T-helper 17 cell (primary cell): ENCODE measurements at places on chromosomes 5 and 9.

DNA sequence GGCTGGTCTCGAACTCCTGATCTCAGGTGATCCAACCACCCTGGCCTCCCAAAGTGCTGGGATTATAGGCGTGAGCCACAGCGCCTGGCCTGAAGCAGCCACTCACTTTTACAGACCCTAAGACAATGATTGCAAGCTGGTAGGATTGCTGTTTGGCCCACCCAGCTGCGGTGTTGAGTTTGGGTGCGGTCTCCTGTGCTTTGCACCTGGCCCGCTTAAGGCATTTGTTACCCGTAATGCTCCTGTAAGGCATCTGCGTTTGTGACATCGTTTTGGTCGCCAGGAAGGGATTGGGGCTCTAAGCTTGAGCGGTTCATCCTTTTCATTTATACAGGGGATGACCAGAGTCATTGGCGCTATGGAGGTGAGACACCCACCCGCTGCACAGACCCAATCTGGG, 1.5 kb downstream of the CA9 start:
- H3K4me1 ChIP-seq, result peaks cover 18% of the 10 kb centered on the region
- H3K27ac ChIP-seq, result no peak overlapping the region
- DNase-seq, result no peak

DNA sequence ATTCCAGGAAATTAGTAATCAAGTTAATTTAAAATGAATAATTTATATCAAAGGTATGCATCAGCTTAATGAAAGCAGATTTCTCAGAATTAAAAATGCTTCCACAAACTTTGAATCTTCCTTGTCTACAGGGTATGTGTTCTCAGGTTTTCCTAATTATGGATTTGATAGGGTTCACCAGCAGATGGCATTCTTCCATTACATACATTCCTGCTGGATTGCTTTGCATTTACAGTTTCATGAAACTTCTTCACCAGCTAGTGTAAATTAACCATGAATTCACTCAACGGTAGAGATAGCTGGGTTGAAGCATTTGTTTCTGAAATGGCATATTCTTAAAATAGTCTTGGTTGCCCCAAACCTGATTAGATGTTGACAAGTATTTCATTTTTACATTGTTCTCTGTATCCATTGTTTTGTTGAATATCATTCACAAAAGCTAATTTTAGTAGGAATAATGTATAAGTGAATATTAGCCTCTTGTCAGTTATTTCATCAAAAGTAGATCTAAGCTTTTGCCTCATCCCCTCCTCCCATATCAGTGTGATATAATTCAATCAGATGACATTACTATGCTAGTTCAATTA, 68.7 kb upstream of the WDR41 start:
- H3K36me3 ChIP-seq, result no peaks in the 10 kb centered on the region
- no peak overlapping the region for H3K27ac ChIP-seq
- DNase-seq, result no peak
- H3K27me3 ChIP-seq, result peaks cover 7% of the 10 kb centered on the region
- H3K4me1 ChIP-seq, result no peaks in the 10 kb centered on the region

GRCh38 chr5:983238-983524, 25.4 kb upstream of the NKD2 start:
- H3K36me3 ChIP-seq, result peaks cover 2% of the 10 kb centered on the region
- no peak overlapping the region for H3K27ac ChIP-seq
- no peak overlapping the region for H3K4me3 ChIP-seq

DNA sequence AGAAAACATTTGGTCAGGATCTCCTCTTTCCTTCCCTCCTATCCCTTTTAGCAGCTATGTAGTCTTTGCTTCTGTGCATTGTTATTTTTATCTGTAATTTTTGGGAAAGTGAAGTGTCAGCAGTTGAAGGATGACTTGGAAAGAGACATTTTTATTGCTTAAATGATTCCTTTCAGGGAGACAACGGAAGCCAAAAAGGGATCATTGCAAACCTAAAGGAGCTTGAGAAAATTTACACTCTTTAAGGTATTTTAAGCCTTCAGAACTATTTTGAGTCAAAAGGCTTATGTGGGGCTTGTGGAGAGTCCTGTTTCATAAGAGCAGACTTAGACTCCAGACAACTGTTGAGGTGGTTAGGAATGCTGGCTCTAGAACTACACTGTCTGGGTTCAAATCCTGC, 281.6 kb downstream of the KIF4B start:
- H3K4me1 ChIP-seq, result no peaks in the 10 kb centered on the region
- no peak for DNase-seq
- H3K4me3 ChIP-seq, result no peak overlapping the region

DNA sequence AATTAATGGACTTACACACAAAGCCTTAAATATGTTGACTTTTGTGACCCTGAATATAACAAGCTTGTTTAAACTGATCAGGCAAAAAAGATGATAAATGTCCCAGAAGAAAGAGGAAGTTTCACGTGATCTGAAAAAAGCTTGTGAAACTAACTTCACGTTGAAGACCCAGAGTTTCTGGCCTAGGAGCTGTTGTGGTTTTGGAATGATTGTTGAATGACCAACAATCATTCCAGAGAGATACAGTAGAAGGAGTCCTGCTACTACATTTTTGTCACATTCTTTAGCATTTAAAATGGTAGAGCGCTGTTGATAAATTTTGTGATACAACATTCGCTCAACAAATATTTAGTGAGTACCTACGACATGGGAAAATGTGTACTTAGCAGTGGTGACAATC, 143.1 kb upstream of the FBN2 start:
- no peak for DNase-seq
- no peaks in the 10 kb centered on the region for H3K36me3 ChIP-seq
- H3K27me3 ChIP-seq, result peaks cover 10% of the 10 kb centered on the region

DNA sequence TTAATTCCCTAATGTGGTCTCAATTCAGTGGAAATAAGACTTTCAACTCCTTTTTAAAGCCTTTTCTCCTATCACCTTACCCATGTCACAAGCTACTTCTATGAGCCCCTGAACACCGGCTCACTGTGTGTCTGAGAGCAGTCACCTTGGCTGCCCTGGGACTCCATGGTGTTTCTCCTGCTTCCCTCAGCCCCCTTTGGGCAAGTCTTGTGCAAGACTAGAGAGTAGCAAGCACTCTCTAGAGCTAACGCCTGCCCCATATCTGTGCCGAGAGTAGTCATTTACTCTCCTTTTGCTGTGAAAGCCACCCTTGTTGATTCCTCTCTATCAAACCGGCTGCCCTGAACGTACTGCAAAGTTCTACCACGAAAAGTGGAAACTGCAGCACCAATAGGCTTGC, 77.9 kb upstream of the DAB2 start:
- no peak overlapping the region for H3K4me3 ChIP-seq
- H3K27me3 ChIP-seq, result peaks cover 59% of the 10 kb centered on the region

GRCh38 chr5:31495336-31495735, 36.6 kb downstream of the DROSHA start:
- H3K27ac ChIP-seq, result peak overlapping the region; percentile 60
- H3K4me1 ChIP-seq, result peaks cover 6% of the 10 kb centered on the region

GRCh38 chr9:114690308-114690707, 8.3 kb upstream of the TEX48 start:
- peak overlapping the region; percentile 93 for H3K27ac ChIP-seq
- peaks cover 2% of the 10 kb centered on the region for H3K36me3 ChIP-seq
- H3K27me3 ChIP-seq, result no peaks in the 10 kb centered on the region

GRCh38 chr9:132200706-132201105, 38.8 kb downstream of the NTNG2 start:
- peaks cover 2% of the 10 kb centered on the region for H3K36me3 ChIP-seq
- no peak overlapping the region for H3K4me3 ChIP-seq
- peaks cover 33% of the 10 kb centered on the region for H3K27me3 ChIP-seq
- no peak overlapping the region for H3K27ac ChIP-seq
- no peaks in the 10 kb centered on the region for H3K4me1 ChIP-seq

GRCh38 chr9:135791431-135792267, 89.7 kb downstream of the KCNT1 start:
- no peak overlapping the region for H3K27ac ChIP-seq
- no peak overlapping the region for H3K4me3 ChIP-seq
- no peaks in the 10 kb centered on the region for H3K36me3 ChIP-seq

DNA sequence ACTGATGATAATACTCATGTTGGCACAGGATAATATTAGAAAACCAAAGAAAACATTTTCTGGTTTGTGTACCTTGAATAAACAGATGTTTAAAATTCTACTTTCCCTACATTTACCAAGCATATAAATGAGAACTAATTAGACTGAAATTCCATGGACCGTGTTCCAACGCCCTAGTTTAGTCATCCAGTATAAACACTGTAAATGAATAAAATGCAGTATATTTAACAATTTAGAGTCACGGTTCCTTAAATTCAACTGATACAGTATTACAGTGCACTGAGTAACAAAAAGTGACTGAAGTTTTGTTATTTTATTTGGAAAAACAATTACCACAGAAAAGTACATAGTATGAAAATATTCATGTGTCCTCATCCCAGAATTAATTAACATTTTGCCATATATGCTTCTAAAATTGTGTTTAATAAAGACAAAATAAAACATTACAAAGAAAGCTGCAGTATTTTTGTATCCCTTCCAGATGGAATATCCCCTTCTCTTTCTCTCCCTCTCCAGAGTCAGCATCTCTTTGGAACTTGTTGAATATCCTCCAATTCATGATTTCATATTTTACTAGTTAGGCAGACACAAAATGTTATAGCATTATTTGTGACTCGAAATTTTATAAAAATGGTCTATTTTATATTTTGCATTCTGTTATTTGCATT, 112.5 kb downstream of the HMHB1 start:
- no peak overlapping the region for H3K4me3 ChIP-seq
- peaks cover 2% of the 10 kb centered on the region for H3K4me1 ChIP-seq
- H3K27me3 ChIP-seq, result no peaks in the 10 kb centered on the region
- peaks cover 2% of the 10 kb centered on the region for H3K36me3 ChIP-seq

DNA sequence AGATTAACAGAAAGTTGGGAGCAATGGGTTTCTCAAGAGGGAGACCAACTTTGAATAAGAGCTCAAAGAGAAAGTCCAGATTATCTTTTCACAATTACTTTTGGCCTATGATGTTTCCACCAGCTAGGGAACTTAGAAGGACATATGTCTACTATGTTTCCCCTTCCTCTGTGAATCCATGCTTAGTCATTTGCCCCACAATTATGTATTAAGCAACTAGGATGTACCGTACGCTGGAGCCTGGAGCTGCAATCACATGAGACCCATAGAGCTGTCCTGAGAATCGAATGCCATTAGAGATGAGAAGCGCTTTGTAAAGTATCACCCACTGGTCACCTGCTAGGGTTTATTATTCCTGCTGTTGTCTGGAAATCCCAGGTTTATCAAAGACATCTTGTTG, 78.8 kb downstream of the PDE6A start:
- no peak overlapping the region for H3K4me3 ChIP-seq
- H3K4me1 ChIP-seq, result peaks cover 10% of the 10 kb centered on the region
- no peaks in the 10 kb centered on the region for H3K36me3 ChIP-seq
- no peak overlapping the region for H3K27ac ChIP-seq
- DNase-seq, result no peak

- no peak overlapping the region for H3K27ac ChIP-seq
- DNase-seq, result no peak
- no peaks in the 10 kb centered on the region for H3K4me1 ChIP-seq
- no peak overlapping the region for H3K4me3 ChIP-seq
- peaks cover 3% of the 10 kb centered on the region for H3K36me3 ChIP-seq
- H3K27me3 ChIP-seq, result peaks cover 45% of the 10 kb centered on the region
Observed at GRCh38 chr9:72140586-72140985, 8.7 kb upstream of the GDA start.

DNA sequence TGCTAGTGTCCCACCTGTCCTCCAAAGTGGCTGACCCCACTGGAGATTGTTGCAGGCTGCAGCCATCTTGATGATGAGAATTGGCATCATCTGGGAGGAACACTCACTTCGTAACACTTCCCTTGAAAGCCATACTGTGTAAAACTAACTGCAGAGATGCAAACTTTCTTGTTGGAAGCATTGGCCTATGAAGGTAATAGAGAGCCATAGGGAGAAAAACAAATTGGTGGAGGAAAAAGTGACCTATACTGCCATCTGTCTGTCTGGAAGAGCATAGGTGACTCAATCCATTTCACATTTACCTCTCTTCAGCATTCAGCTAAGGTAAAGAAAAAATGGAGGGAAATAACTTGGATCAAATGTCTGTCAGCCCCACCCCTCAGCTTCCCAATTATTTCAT, 473.4 kb downstream of the NTRK2 start:
- H3K27me3 ChIP-seq, result no peaks in the 10 kb centered on the region
- no peaks in the 10 kb centered on the region for H3K4me1 ChIP-seq
- H3K4me3 ChIP-seq, result no peak overlapping the region
- no peak overlapping the region for H3K27ac ChIP-seq

DNA sequence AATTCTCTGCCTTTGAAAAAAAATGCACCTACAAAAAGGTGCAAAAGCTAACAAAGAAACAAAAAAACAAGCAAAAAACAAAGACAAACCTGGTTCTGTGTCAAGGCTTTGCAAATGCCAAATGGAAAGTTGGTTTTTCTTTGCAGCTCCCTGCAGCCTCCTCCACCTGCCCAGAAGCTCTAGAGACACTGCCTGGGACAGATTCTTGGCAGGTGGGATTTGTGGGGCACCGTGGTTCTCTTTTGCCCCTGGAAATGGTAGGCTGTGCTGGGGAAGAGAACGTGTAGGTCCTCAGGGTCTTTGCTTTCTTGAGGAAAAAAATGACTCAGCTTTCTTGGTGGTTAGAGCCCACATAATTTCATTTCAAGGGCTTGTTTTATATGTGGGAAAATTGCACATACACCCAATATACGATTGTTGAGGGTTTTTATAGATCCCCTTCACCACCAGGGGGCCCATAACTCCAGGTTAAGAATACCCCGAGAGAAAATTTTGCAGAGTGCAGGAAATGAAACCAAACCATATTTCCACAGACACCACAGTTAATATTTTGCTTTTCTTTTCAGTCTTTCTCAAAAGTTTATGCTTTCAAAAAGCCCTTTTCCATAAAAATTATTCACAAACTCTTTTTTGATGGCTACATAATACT, 58.7 kb downstream of the NXNL2 start:
- peaks cover 6% of the 10 kb centered on the region for H3K36me3 ChIP-seq
- H3K27ac ChIP-seq, result no peak overlapping the region
- peaks cover 44% of the 10 kb centered on the region for H3K27me3 ChIP-seq
- H3K4me1 ChIP-seq, result peaks cover 2% of the 10 kb centered on the region
- no peak overlapping the region for H3K4me3 ChIP-seq

- no peak overlapping the region for H3K4me3 ChIP-seq
- no peak overlapping the region for H3K27ac ChIP-seq
- no peaks in the 10 kb centered on the region for H3K36me3 ChIP-seq
- no peaks in the 10 kb centered on the region for H3K27me3 ChIP-seq
Observed at GRCh38 chr5:100496296-100496695, 38.9 kb upstream of the FAM174A start.

DNA sequence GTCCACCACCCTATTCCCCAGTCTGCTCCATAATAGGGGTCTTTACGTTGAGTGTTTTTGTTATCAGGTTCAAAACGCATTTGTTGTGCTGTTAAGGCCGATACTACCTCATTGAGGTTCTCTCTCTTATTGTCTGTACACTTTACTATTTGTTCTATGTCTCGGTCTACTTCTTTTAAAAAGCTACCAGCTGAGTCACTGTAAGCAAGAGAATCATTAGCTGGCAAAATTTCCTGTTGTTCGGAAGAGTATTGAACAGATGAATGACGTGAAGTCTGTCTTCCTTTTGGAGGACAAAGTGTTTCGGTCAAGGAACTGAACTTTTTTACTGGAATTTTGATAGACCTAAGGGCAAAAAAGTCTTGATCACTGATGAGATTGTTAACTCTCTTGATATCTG, 10.3 kb downstream of the LYSMD3 start:
- peak overlapping the region; percentile 25 for H3K4me3 ChIP-seq
- no peak for DNase-seq
- no peak overlapping the region for H3K27ac ChIP-seq

- no peak overlapping the region for H3K4me3 ChIP-seq
- H3K36me3 ChIP-seq, result peaks cover 2% of the 10 kb centered on the region
Observed at GRCh38 chr5:169527863-169528262, 55.7 kb upstream of the SPDL1 start.

GRCh38 chr5:79750611-79751510, 61.2 kb downstream of the CMYA5 start:
- no peak overlapping the region for H3K27ac ChIP-seq
- H3K4me1 ChIP-seq, result peaks cover 2% of the 10 kb centered on the region
- DNase-seq, result no peak
- no peaks in the 10 kb centered on the region for H3K36me3 ChIP-seq
- peaks cover 53% of the 10 kb centered on the region for H3K27me3 ChIP-seq
- H3K4me3 ChIP-seq, result no peak overlapping the region
